B cell (primary cell): ENCODE measurements at places on chromosomes 7 and 10. TPM values are rescaled to one million over a fixed set of nuclear protein-coding genes. Genes with fewer than 3 reads are reported as not detected.

Gene CYTH3
- polyA plus RNA-seq, result 5.2 and 11.4 TPM in 2 replicates

Gene CTNNA3
- 0.01 TPM in 1 of 2 replicates, not detected in the other for polyA plus RNA-seq

Gene RAMP3
- polyA plus RNA-seq, result not detected in 2 replicates

Gene RBP4
- polyA plus RNA-seq, result not detected in 2 replicates

Gene GBX1
- not detected in 2 replicates for polyA plus RNA-seq
